RCC 7860 (cell line): ENCODE measurements at places on chromosomes 3 and 15.

- no peak for DNase-seq
Observed at GRCh38 chr3:179072100-179072438, 460 bp upstream of the ZMAT3 start.

DNA sequence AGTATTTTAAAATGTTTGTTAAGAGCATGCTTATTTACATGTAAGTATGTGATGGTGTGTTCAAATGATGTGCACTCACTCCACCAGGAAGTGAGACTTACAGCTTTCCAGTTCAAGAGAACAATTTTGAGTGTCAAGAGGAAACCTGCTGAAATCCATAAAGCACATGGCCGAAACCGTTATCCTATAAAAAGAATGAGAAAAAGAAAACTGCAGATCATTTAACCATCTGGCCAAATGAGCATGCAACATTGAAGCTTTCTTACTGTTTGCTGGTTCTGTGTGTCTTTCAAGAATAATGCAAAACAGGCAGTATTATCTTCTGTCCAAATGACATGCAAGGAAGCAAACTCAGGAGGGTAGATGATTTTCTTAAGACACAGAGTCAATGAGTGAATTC is 26.3 kb downstream of the GABRR3 start:
- no peak for DNase-seq

- no peak for DNase-seq
Observed at GRCh38 chr15:74489518-74490338, 28.8 kb upstream of the UBL7 start.

GRCh38 chr3:181328346-181328745 is 338.8 kb upstream of the DNAJC19 start:
- DNase-seq: no peak

DNA sequence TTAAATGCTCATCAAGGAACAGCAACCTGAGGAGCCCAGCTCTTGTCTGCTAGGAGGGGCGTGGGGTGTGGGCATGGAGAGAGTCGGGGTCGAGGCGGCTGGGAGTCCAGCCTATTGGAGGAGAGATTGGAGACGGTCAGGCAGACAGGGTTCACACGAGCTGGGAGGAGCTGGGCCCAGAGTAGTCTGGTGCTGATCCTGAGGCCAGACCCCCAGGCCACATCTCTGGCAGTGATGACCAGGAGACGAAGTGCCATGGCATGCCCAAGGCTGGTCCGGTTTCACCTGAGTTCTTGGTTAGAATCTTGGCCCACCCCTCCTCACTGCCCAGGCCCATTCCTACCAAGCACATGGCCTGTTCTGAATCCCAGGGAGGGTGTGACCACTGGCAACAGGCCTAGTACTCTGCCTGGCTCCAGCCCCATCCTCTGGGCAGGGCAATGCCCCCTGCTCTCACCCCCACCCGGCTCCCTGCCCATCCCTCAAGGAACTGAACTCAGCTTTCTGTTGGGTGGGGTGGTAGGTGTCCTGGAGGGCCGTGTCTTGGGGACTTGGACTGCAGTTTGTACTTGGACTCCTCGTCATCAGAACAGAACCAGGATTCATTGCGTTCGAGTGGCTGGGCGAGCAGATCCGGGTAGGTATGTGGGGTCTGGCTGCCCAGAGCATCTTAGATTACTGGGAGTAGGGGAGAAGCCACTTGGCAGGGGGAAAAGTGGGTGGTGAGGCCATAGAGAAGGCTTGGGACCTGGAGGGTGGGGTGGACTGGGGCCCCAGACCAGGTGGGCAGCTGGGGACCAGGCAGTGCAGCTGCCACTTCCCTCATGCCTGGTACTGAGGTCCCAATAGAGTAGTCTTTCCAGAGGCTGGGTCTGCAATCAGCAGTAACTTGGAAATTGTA is 20.8 kb downstream of the SLC28A1 start:
- no peak for DNase-seq

DNA sequence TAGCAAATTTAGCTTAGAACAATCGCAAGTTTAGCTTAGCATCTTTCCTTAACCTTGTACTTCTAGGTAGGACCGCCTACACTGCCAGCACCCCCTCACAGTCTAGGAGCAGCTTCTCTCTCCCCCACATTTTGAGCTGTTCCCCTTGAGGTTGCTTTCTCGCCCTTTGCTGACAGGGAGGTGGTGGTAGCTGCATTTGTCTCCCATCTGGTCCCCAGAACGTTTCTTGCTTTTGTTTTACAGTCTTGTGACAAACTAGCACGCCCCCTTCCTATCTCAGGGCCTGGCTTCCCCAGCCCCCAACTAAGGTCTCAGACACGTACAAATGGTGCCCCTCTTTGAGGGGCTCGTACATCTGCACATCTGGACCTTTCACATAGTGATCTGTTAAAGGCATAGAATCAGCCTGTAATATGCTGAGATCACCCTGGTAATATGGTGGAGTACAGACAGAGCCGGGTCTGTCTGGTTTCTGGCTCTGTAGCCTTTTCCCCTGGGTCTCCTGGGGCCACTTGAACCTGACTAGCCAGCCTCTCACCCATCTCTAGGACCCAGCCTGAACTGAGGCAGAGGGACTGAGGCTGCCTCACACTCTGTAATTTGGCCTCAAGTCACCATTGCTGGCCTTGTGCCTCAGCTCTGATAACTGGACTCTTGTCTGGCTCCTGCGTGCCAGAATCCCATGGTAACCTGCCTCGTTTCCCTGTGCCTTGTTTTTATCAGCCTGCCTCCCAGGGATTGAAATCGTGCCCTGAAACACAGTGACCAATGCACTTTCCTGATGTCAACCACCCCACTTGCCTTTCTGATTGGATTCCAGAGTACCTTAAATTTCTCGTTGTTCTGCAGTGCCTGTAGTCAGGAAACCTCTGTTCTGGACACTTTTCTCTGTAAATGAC is 27.7 kb downstream of the CRTC3 start:
- DNase-seq: no peak
